ENCODE measurements at places on chromosomes 5 and 9. TPM values are rescaled to one million over a fixed set of nuclear protein-coding genes. Genes with fewer than 3 reads are reported as not detected.

CTXN3 gene
- not detected for total RNA-seq

MYO10 gene
- total RNA-seq = 0.23 TPM

TEX48 gene
- 1.5 TPM for total RNA-seq

ADAM19 gene
- total RNA-seq = 309 TPM

OBP2B gene
- not detected for total RNA-seq

IL5 gene
- 2.6 TPM for total RNA-seq

LRRC19 gene
- total RNA-seq = not detected

LAMC3 gene
- total RNA-seq = not detected

IL4 gene
- total RNA-seq = 7.4 TPM

- no peak for DNase-seq
Measured at GRCh38 chr9:6229186-6229585, 13.6 kb downstream of the IL33 start.

DNA sequence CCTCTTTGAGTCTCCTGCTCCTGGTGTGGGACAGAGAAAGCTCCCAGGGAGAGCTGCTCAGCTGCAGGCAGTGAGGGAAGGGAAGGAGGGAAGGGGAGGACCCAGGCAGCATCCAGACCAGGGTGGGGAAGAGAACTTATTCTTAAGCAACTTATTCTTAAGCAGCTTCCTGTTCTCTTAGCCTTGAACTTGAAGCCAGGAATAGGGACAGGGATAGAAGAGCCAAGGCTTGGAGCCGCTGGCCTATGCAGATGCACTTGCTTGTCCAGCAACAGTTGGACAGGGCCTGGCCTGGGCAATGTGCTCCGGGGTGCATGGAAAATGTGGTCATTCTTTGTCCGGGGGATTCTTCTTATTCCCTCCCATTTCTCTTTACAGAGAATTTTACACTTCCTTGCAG is 31.4 kb upstream of the SPTLC1 start:
- DNase-seq = no peak

- DNase-seq = no peak
Measured at GRCh38 chr5:16844952-16845351, 91.1 kb downstream of the MYO10 start.

DNA sequence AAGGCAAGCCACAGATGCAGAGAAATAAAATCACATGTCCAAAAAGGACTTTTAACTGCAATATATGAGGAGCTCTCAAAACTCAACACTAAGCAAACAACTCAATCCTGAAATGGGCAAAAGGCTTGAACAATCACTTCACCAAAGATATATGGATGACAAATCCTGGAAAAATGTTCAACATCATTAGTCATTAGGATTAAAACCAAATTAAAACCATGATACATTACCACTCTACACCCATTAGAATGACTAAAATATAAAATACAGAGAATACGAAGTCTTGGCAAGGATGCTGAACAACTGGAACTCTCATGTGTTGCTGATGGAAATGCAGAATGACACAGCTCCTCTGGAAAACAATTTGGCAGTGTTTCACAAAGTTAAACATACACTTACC is 277.4 kb downstream of the TLE1 start:
- no peak for DNase-seq

- DNase-seq = no peak
Measured at GRCh38 chr5:39580702-39581453, 156.1 kb upstream of the DAB2 start.

DNA sequence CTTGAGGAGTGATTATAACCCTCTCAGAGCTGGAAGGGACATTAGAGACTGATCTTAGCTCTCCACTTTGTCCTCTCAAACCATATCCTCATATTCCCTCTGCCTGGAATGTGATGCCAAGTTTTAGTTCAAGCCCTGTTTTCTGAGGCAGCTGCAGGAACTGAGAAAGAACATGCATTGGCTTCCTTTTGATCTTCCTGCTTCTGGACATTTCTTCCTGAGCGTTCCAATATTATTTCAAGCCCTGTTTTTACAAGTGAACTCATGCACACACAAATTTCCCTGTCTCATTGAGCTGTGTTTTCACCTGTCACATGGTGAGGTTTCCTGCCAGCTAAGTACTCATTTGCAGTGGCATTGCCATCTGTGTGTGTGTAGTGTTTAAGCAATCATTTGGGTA is 17.0 kb downstream of the FOCAD start:
- DNase-seq = no peak

DNA sequence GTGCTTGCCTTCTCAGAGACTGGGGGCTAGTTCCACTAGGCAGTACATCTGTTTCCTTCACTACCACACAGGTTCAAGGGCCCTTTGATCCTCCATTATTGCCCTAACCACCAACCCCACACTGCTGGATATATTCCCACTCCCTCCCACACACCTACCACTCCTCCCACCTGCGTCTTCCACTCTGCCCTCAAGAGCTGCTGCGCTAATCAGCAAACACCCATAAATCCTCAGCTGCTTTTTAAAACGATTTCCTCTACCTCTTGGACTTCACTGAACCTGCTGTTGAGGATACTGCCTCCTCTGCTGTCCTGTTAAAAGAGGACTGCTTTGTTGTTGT is 120.9 kb downstream of the MAPKAP1 start:
- no peak for DNase-seq

DNA sequence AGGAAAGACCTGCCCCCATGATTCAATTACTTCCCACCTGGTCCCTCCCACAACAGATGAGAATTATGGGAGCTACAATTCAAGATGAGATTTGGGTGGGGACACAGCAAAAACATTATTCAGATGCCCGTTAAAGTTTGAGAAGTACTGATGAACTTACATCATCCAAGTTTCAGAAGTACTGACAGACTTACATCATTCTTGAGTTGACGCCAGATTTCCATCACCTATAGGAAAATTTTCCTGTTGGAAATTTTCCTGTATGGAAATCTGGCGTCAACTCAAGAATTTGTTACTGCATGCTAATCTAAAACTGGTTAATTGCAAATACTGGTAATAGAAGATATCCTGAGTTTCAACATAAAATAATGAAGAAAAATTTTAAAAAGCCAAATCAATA is 975.9 kb downstream of the MAT2B start:
- no peak for DNase-seq

DNA sequence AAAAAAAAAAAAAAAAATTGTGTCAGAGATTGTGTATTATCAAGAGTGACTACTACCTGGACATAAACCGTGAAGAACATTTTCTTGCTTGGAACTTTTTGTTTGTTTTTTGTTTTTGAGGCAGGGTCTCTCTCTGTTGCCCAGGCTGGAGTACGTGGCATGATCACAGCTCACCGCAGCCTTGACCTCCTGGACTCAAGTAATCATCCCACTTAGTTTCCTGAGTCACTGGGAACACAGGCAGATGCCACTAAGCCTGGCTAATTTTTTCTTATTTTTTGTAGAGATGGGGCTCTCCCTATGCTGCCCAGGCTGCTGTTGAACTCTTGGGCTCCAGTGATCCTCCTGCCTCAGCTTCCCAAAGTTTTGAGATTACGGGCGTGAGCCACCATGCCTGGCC is 25.8 kb downstream of the DCP2 start:
- DNase-seq = no peak

- no peak for DNase-seq
Measured at GRCh38 chr9:10706788-10707187, 94.0 kb upstream of the PTPRD start.

GRCh38 chr9:109278848-109279247 is 42.0 kb downstream of the EPB41L4B start:
- DNase-seq = no peak

DNA sequence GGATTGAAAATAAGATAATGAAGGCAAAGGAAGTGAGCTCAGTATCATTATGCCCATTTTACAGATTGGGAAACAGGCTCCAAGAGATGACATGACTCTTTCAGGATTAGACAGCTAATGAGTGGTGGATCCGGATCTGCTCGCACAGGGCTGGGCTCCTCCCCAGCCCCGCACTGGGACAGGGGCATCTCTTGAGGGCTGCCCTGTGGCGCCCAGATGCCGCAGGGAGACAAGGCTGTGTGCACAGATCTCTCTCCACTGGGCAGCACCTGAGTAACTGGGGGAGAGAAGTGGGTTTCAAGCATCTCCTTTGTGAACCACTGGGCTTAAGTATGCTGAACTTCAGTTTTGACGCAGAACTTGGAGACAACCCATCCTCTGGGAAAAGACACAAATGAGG is 43.9 kb downstream of the ADAMTS2 start:
- DNase-seq = no peak

GRCh38 chr9:89658401-89658800 is 53.6 kb downstream of the GADD45G start:
- no peak for DNase-seq

DNA sequence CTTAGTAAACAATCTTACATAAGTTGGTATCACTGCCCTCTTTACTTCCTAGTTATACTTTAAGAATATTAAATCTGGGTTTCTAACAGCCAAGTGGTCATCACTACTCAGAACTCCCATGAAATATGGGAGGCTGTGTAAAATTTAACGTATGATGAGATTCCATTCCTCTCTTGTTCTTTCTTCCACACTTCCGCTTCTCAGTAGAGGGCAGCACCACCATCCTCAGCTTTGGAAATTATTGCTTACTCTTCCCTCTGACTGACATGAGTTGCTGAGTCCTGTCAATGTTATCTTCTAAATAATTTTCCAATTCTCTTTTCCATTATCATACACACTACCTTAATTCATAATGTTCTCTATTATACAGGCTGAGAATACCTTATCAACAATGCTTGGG is 194.0 kb downstream of the RFX3 start:
- DNase-seq = no peak

GRCh38 chr5:103446813-103447212 is 115.8 kb downstream of the NUDT12 start:
- no peak for DNase-seq

DNA sequence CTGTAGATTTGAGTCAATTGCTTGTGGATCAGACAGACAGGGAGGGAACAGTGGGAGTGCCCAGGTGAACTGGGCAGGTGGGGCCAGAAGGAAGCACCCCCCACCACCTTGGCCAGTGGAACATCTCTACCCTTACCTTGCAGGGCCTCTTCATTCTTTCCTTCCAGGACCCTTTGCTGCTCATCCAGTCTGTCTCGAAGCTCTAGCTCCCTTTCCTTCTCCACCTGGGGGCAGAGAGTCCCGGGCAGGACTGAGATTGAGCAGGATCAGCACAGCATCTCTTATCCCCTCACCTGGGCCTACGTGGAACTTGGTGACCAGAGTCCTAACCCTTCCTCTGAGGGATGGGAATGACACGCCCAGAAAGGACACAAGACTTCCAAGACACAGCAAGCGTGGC is 25.0 kb downstream of the CCDC69 start:
- DNase-seq = no peak

GRCh38 chr9:109311731-109312130 is 9.1 kb downstream of the EPB41L4B start:
- no peak for DNase-seq

- no peak for DNase-seq
Measured at GRCh38 chr5:117473165-117473564, 898.5 kb upstream of the SEMA6A start.

DNA sequence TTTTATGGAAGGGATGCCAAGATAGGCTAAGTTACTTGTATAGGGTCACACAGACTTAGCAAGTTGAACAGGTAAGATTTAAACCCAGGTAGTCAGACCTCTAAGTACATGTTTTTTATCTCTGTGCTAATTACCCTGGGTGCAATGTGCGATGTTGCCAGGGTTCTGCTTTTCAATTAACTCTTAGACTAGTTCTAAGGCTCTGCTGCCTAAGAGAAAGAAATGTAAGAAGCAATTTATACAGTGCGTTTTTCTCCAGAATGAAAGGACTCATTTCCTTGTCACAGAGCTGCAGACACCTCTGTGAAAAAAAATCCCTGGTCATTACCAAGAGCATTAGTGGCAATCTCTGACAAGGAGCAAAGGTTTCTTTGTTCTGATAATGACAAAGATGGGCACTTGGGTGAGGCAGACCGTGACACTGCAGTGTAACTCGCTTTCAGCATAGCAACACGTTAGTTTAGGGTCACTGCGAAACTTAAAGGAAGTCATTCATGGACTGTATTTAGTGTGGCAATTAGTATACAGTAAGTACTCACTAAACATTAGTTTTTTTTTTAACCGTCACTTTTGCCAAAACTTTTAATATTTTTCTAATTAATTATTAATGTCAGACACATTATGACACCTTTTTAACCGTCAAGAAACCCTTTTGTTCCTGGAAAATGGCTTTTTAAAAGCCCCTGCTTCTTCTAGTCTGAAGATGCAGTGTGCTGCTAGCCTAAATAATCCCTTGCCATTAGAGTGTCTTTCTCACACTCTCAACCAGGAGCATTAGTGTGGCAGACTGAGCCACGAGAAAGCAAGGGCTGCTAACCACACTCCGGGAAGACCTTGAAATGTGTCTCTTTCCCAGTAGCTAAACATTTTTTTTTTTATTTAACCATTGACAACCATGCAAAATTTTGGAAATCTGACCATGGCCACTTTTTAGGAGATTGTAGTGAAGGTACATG is 520.0 kb upstream of the C9orf72 start:
- DNase-seq = no peak

DNA sequence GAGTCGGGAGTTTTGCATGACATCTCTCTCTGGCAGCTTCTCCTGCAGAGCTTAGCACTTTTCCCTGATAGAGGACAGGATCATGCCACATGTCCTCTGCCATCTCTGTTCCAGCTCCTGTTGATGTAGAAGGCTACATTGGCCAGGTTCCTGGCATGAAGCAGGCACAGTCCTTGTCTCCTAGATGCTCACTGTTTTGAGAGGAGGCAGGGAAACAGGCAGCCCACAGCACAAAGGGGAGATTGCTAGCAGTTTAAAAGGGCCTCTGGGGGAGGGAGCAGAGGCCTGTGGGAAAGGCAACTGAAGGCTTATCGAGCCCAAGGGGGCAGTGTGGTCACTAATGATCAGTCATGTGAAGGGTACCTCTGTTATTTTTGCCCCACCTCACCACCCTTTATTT is 10.7 kb downstream of the ARHGAP26 start:
- DNase-seq = no peak

DNA sequence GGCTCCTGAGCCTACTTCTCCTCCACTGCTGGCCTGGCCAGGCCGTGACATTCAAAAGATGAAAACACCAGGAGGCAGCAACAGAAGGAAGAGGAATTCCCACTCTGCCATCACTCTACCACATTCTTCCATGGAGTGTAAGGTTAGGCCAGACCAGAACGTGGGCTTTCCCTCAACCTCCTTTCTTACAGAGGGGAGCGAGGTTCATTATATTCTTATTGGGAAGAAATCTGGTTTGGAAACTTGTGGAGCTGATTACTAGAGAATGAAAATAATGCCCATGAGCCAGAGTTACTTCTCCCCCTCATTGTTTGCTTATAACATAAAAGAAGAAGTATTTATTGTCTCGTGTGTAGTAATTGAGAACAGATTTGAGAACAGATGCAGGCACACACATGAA is 136.3 kb upstream of the BASP1 start:
- DNase-seq = no peak

- no peak for DNase-seq
Measured at GRCh38 chr5:10789021-10789420, 28.0 kb upstream of the DAP start.

DNA sequence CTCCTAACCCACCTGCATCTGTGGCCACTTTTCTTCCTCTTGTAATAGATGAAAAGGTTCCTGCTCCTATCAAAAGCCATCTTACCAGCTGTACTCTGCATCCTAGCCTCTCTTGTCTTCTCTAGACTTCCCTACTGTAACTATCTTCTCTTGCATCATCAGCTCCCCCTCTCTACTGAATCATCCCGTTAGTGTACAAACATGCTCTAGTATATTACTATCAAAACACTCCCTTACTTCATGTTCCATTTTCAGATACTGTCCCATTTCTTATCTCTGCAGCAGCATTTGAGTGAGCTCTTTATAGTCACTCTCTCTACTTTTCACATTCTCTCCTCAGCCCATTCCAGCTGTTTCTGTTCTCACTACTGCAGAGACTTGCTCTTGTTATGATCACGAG is 2.8 kb downstream of the SRA1 start:
- no peak for DNase-seq

GRCh38 chr5:143279698-143280097 is 123.8 kb downstream of the NR3C1 start:
- DNase-seq = no peak
